K562 (cell line): ENCODE measurements at places on chromosomes 12 and 14. TPM values are rescaled to one million over a fixed set of nuclear protein-coding genes. Genes with fewer than 3 reads are reported as not detected.

GRCh38 chr12:27309293-27309994, 23.2 kb upstream of the BMAL2 start:
- no peak for DNase-seq

- DNase-seq: no peak
Measured at GRCh38 chr12:93109551-93110203, 180.6 kb upstream of the EEA1 start.

GRCh38 chr14:87045956-87046355, 947.0 kb downstream of the GALC start:
- no peak for DNase-seq

Gene PPFIA2
- total RNA-seq: not detected in 2 replicates

- no peak for DNase-seq
Measured at GRCh38 chr12:119288576-119288975, 46.0 kb upstream of the CCDC60 start.

- no peak for DNase-seq
Measured at GRCh38 chr12:67358781-67359338, 89.7 kb downstream of the CAND1 start.

DNA sequence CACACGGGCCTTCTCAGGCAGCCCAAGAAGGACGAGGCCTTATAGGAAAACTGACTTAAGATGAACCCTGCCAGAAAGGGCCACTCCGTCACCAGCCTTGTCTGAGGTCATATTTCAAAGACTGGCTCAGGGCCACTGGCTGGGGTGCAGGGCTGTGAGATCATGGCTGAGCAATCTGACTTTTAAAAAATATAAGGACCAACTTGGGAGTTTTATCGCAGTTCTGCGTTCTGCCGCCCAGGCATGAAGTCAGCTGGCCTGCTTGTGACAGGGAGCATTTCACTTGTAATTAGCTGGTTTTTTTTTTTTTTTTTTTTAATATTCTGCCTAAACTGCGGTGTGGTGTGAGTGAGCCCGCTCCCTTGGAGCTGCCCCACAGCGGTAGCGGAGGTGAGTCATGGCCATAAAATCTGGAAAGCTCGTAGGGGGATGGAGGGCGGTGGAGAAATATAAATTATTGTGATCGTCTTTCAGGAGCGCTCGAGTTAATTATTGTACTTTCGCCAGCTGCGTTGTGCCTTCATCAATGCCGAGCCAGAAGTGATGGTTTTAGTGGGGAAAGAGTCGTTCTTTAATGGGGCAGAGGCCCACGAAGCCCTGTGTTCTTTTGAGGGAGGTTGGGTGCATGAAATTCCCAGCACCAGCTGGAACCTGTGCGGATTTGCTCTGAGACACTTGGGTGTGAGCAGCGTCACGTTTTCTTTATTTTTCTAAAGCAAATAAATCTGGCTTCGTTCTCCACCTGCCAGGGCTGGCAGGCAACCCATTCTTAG, 231.9 kb downstream of the C12orf75 start:
- no peak for DNase-seq

DNA sequence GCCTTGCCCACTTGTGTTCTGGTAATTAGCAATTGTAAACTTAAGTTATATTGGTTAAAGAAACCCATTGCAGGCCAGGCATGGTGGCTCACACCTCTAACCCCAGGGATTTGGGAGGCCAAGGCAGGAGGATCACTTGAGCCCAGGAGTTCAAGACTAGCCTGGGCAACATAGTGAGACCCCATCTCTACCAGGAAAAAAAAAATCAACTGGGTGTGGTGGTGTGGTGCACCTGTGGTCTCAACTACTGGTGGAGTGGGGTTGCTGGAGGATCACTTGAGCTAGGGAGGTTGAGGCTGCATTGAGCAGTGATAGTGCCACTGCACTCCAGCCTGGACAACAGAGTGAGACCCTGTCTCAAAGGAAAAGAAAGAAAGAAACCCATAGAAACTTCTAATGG, 13.7 kb downstream of the YY1 start:
- no peak for DNase-seq

Gene TMCC3
- total RNA-seq: 0.16 TPM in 1 of 2 replicates, not detected in the other

GRCh38 chr12:111338096-111338495, 30.8 kb downstream of the PHETA1 start:
- no peak for DNase-seq

DNA sequence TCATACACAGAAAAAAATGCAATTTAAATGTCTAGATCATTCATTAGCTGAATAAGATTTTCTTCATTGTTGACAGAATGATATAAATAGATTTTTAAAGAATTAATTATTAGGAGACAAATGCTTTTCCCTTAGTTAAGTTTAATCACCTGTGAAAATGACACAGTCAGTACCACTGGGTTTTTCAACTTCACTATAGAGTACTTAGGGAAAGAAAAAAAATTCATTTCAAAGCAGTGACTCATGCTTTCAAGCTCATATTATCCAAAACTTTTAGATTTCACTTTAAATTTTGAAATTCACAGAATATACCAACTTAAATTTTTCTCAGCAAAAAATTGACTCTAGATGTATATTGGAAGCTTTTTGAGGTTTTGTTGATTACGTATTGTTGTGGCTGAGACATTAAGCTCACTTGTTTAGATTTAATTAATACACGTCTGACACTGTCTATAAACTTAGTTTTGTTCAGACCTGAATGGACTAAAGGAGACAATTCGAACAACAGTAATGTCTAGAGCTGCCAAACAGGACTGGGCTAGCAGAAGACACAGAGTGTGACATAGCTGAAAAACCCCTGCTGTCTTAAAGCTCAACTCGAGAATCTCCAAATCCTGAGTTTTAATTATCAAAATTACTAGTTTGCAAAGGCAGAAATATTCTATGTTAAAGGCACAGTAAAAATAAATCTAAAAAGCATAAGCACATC, 1.6 kb downstream of the MGAT4C start:
- DNase-seq: no peak

DNA sequence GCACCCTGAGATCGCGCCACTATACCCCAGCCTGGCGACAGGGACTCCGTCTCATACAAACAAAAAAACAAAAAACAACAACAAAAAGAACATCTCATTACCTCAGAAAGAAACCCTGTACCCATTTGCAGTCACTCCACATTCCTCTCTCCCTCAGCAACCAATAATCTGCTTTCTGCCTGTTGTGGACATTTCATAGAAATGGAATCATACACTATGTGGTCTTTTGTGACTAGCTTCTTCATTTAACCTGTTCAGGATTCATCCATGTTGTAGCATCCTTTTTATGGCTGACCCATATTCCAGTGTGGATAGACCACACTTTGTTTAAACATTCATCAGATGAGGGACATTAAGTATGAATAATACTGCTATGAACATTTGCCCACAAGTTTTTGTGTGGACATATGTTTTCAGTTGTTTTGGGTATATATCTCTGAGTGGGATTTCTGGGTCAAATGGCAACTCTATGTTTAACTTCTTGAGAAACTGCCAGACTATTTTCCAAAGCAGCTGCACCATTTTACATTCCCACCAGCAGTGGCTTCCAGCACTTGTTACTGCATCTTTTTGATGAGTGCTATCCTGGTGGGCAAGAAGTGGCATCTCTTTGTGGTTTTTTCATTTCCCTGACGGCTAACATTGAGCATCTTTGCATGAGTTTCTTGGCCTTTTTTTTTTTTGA, 5.9 kb upstream of the RCOR1 start:
- DNase-seq: no peak

Gene REM2
- total RNA-seq: 0.40 and 0.69 TPM in 2 replicates

- DNase-seq: no peak
Measured at GRCh38 chr12:116675339-116676107, 62.3 kb downstream of the SPRING1 start.

GRCh38 chr12:14628771-14629170, 61.1 kb upstream of the PLBD1 start:
- DNase-seq: no peak

Gene ITPR2
- total RNA-seq: 2.9 and 3.3 TPM in 2 replicates

GRCh38 chr12:110896559-110896958, 23.8 kb downstream of the MYL2 start:
- DNase-seq: no peak

Gene TMEM263
- 26.7 and 27.4 TPM in 2 replicates for total RNA-seq

GRCh38 chr12:113991224-113992044, 25.3 kb upstream of the RBM19 start:
- no peak for DNase-seq

- DNase-seq: no peak
Measured at GRCh38 chr12:124073356-124074035, 100.5 kb downstream of the ZNF664 start.

DNA sequence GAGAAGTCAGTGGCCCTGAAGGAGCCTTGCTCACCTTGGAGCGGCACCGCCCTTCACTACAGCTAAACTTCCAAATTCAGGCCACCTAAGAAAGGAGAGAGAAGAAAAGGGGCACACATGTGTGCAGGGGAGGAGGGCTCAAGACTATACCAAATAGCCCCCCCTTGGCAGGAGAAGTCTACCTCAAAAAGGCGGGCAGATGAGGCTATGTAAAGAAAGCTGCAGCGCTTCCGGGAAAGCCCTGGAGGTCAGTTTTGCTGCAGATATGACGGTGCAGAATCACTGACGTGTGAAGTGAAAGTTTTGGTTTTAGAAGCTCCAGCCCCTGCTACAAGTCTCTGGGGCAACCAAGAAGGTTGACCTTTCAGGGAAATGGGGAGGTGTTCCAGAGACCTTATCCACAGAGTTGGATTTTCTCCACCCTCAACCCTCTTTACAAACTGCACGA, 48.2 kb upstream of the PNMA1 start:
- DNase-seq: peak; percentile 42

Gene KLHL33
- 0.02 TPM in 1 of 2 replicates, not detected in the other for total RNA-seq

DNA sequence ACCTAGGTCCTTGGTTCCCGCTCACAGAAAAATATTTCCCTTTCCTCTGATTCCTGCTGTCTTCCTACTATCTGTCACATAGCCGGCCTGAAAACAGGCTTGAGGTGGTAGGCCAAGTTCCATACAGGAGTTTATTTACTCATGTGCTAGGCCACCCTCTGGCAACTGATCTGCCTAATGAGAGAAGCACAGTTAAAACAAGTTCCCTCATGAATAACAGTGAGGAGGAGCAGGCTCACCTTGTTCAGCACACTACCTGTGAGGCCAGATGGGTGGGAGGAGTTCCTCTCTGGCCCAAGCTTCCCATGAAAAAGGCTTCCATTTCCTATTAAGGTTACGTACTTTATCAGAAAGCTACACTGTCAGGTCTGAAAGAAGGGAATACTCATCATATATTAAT, 206.0 kb downstream of the MYRFL start:
- no peak for DNase-seq

Gene RNF34
- total RNA-seq: 42.4 and 47.1 TPM in 2 replicates

GRCh38 chr12:125272383-125272933, 207.2 kb downstream of the AACS start:
- DNase-seq: no peak

DNA sequence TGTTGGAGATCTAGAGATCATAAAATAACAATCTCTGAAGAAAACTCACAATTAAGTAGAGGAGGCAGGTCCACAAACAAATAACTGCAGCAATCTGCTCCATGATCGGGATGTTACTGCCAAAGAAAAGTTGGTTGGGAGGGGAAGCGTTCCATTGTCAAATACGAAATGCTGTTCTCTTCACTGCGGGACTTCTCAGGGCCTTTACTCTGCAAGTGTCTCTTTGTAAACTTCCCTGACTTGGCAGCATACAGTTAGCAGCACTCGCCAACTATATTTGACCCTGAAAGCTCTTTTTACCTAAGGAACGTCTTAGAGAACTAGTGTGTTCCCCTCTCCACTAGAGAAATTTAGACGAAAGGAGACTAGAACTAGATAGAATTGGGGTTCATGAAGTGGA, 780.7 kb upstream of the TBX3 start:
- no peak for DNase-seq

GRCh38 chr14:75806352-75806832, 145.3 kb downstream of the TTLL5 start:
- no peak for DNase-seq

Gene BDKRB2
- 0.02 TPM in 1 of 2 replicates, not detected in the other for total RNA-seq

GRCh38 chr14:59377991-59378601, 87.1 kb downstream of the GPR135 start:
- no peak for DNase-seq

Gene ERC1
- 10.9 and 11.8 TPM in 2 replicates for total RNA-seq

Gene KRT73
- total RNA-seq: not detected in 2 replicates

- peak; percentile 20 for DNase-seq
Measured at GRCh38 chr14:57692671-57693070, 173.2 kb downstream of the SLC35F4 start.

DNA sequence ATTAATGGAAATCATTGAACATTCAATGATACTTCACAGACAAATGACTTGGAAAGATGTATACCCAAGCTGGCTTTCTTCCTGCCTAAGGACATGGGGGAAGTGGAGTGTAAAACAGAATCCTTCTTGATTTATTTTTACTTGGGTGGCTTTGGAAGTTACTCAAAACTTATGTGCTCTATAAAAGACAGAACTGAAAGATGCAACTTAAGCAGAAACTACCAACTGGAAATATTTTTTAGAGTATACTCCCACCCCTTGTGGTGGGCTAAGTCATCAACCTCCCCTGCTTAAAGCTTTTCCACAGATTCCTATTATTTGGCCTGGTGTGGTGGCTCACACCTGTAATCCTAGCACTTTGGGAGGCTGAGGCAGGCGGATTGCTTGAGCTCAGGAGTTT, 126.0 kb upstream of the ATP2B1 start:
- no peak for DNase-seq

- no peak for DNase-seq
Measured at GRCh38 chr14:98028162-98028561, 1231.0 kb downstream of the VRK1 start.

Gene PIANP
- total RNA-seq: not detected in 2 replicates

- no peak for DNase-seq
Measured at GRCh38 chr14:90836692-90837063, 20.4 kb upstream of the TTC7B start.

- no peak for DNase-seq
Measured at GRCh38 chr14:33275879-33276278, 337.2 kb downstream of the NPAS3 start.

Gene PMCH
- total RNA-seq: not detected in 2 replicates

Gene MYH6
- total RNA-seq: not detected in 2 replicates

DNA sequence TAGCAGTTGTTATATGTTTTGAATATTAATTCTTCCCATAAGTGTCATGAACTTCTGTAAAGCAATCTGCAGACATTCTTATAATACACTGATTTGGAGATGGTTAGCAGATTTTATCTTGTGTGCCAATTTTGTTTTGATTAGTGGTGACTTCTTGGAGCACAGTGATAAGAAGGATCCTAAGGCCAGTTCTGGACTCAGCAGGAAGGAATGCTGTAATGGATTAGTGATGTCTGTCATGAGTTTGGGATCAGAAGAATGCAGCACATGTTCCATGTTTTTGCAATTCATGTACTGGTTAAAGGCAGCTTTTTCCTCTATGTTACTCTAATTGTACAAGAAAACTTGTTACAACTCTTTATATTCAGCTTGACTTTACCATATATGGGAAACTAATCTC, 91.5 kb downstream of the UNC79 start:
- no peak for DNase-seq

Gene KITLG
- total RNA-seq: 0.09 and 0.22 TPM in 2 replicates

- DNase-seq: no peak
Measured at GRCh38 chr12:106953352-106954250, 2.1 kb upstream of the TMEM263 start.

GRCh38 chr12:122192441-122192840, 9.5 kb downstream of the LRRC43 start:
- DNase-seq: no peak
